GM23338 (cell line): ENCODE measurements at places on chromosomes 13 and 19.

DNA sequence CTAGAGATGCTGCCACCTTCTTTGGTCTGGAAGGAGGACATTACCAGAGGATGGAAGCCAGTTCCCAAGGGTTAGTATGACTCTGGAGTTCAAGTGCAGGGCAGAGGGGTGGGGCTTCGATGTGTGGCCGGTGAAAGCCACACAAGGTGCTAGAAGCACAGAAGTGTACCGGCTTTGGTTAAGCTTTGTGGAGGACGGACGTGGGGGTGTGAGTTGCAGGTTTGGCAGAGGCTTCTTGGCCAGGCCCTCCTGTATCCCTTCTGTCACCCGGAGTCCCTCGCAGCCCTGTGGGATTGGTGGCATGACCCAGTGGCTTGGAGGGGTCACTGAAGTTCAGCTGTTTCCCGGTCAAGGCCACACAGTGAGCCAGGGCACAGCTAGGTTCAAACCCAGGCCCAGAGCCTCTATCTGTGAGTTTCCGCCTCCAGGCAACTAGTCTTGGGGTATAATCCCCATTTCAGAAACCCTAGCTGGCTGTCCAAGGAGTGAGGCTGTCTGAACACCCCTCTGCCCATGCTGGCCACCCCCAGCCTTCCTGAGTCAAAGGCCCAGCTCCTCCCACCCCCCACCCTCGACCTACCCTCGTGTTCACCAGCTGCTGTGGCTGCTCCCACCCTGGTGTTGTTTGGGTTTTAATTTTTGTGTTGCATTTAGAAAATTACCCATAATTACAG is 4.6 kb upstream of the SSBP4 start:
- peak; percentile 45 for DNase-seq

GRCh38 chr19:11400798-11401197 is 16.7 kb upstream of the EPOR start:
- DNase-seq, result no peak

DNA sequence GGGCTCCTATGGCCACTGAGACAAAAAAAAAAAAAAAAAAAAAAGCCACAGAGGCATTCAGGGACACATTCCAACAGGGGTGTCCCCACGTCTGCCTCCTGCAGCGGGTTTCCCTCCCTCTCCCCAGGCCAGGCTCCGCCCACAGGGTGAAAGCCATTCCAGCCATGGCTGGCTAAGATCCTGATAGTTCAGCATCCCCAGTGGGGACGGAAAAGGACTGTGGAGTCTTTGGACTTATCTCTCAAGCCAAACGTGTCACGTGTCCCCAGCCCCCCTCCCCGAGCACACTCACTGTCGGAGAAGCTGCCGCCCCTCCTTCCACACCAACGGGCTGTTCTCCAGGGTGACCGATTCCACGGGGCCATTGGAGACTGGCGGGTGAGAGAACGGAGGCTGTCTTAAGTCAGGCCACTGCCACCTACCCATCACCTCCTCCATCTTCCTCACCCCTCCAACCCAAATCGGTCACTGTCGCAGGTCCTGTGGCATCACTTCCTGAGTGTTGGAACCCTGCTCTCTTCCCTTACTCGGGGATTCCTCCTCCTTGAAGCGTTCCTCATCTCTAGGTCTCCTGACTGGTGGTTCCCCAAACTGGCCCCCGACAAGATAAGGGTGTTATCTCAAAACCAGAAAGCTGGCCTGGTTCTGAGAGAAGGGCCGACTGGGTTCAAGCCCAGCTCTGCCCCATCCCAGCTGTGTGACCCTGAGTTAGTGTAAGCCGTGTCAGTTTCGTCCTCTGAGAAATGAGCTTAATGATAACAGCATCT is 9.1 kb upstream of the FKRP start:
- no peak for DNase-seq

- no peak for DNase-seq
Observed at GRCh38 chr13:111011899-111012298, 97.0 kb upstream of the ANKRD10 start.

DNA sequence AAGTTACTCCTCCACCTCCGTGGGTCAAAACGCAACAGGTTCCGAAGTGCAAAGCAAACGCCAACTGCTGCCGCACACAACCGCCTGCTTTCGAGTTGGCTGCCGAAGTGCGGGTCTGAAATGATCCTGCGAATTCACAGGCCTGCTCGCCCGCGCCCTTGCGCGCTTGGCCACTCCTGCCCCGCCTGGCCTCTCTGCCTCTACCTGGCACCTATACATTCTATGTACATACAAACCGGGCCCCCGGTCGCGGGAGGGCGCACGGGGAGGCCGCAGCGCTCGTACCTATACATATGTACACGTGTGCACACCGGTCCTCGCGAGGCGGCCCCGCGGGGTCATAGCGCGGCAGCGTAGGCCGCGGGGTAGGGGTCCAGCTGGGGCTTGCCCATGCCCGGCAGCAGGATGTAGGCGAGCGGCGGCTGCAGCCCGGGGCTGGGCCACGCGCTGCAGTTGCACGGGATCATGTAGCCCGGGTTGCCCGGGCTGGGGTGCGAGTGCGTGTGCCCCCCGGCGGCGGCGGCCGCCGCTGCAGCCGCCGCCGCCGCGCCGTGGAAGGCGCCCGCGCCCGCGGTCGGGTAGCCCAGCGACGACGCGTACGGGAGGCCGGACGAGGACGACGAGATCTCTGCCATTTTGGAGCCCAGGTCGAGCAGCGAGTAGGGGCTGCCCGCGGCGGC is 1.3 kb downstream of the SOX21 start:
- peak; percentile 62 for DNase-seq

DNA sequence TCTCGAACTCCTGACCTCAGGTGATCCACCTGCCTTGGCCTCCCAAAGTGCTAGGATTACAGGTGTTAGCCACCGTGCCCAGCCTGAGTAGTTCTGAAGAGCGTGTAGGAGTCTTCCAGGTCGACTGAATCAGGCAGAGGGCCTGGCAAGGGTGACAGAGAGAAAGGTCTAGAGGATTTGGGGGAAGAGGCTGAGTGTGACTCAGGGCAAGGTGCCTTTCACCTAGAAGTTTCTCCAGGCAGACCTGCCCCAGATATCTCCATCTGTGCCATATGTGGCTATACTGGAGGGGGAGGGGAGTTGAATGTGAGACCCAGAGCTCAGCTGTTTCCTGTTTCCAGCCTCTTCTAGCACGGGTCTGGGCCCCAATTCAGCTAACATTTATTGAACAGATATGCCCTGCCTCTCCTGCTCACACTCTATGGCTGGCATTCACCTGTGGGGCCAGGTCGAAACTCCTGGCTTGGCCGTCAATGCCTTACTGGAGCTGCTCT is 1.3 kb downstream of the CCDC159 start:
- DNase-seq, result no peak

DNA sequence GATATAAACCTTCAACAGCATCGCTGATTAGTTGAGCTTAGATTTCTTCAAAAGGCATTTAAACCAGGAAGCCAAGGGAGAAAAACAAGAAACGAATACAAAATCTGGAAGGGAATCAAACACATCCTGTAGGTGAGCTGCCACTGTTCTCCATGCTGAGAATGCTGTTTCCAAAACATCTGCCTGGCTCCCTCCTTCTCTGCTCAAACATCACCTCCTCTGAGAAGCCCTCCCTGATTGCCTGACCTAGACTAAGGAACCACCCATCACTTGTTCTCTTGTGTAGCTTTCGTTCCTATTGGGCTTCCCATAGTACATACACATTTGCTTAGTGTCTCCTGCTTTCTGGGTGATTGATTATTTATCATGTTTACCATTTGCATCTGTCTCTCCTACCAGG is 152.7 kb downstream of the CACNA1A start:
- no peak for DNase-seq

DNA sequence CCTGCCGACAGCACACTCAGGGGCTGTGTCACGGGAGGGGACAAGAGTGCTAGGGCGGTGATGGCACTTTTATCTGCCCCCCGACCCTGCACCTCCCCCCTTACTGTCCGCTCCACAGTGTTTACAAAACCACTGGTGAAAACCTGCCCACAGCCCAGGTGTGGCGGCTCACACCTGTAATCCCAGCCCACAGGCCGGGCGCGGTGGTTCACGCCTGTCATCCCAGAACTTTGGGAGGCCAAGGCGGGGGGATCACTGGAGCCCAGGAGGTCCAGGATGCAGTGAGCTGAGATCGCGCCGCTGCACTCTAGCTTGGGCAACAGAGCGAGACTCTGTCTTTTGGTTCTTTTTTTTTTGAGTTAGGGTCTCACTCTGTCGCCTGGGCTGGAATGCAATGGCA is 11.8 kb downstream of the LINGO3 start:
- DNase-seq, result no peak

- DNase-seq, result peak; percentile 94
Observed at GRCh38 chr19:37905946-37906868, at the start of gene WDR87. Gene WDR87, minus strand, starts transcription at chr19:37906594. Its CDS starts 8,355 bp downstream, at chr19:37898239.

DNA sequence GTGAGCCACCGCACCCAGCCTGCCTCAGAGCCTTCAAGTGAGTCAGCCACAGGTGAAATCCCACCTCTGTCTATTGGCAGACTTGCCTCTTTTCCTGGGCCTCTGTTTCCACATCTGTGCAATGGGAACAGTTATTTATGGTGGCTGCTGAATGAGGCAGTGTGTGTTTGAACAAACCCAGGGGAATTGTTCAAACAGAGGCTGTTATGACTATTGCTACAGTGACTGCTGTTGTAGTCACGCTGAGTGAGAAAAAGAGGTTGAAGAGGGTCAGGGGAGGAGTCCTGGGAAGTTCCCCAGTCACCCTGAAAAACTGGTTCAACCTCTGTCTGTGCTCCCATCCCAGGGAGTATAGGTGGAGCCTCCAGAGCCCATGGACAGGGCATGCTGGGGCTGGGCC is at the start of gene CEACAM19:
Gene CEACAM19 (plus strand): TSS at position 83 of the 400 bp plus-strand sequence. CDS start 450 bp downstream, outside the sequence.
- no peak for DNase-seq

GRCh38 chr19:51103926-51104341 is 4.3 kb downstream of the CTU1 start:
- peak; percentile 31 for DNase-seq

- DNase-seq, result no peak
Observed at GRCh38 chr13:25867038-25867437, 184.8 kb downstream of the SHISA2 start.

DNA sequence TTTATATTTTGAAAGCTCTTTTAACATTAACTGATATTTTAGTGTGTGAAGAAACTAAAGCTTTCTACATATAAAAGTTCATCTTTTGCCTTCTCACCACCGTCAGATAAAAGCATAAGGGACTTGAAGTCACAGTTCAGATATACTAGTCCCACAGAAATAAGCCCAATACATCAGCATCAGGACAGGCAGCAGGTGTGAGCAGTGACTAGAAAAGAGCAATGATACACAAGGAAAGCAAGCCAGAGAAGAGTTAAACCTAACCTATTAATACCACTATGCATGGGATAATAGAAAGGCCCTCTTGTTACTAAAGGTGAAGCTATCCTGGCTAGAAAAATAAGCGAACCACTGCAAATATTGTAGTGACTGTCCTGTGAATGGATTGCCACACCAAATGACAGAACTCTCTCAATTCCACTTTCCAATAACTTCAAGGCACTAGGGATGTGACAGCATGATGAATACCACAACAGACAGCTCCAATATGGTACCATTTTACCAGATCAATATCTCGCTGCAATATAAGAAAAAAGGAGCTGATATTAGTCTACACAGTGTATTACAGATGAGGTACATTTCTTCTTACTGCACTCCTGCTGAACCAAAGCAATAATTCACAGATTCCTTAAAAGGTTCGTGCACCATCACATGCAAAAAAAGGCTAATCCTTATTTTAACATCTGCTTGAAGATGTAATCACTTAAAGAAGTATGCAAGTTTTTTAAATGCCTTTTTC is 114.1 kb downstream of the DACH1 start:
- DNase-seq, result no peak

DNA sequence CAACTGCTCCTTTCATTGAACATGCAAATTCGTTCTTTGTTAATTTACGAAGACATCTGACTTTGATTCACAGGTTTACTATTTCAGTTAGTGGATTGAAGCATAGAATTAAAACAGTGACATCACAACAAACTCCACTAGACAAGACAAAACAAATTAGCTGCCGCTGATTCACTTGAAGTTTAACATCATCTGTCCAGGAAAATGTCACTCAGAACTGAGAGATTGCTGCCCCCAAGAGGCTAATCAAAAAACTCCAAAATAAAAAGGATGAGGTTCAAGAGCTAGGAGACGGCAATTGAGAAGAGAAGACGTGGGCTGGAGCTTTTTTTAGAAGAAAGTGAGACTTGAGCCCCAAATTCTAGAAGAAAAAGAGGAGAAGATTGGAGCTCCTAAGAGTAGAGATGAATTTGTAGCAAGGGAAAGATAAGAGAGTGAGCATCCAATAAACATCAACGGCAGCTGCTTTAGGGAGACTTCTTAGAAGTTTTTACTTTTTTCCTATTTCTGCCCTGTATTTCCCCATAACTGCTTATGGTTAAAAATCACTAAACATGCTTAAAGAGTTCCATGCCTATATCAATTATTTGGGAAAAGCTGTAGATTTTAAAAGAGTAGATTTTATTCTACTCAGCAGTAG is 40.8 kb upstream of the TPP2 start:
- peak; percentile 74 for DNase-seq

DNA sequence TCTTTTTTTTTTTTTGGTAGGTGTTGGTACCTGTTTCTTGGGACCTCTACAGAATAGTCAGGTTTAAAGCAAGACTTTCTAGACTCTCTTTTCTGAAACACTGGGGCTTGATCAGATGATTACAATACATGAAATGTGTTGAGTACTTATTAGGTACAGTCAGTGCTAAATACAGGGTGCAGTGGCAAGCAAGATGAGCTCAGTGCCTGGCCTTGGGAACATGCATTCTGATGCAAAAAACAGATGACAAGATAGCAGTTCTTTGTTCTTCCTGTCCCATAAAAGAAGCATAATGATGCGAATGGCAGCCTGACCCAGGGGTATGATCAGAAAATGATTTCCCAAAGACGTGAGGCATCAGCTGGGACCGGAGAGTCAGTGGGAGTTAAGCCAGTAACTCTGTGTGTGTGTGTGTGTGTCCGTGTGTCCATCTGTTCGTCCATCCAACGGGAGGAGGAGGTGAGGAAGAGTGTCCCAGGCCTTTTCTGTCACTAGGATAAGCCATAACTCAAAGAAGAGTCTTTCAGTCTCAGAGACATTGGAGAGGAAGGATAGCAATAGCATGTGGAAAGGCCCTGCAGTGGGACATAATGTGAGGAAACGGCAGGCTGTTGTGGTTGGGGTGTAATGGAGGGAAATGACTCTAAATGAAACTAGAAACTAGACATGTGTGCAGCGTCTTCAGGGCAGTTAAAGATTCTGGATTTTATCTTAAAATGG is 32.2 kb downstream of the SLAIN1 start:
- no peak for DNase-seq

DNA sequence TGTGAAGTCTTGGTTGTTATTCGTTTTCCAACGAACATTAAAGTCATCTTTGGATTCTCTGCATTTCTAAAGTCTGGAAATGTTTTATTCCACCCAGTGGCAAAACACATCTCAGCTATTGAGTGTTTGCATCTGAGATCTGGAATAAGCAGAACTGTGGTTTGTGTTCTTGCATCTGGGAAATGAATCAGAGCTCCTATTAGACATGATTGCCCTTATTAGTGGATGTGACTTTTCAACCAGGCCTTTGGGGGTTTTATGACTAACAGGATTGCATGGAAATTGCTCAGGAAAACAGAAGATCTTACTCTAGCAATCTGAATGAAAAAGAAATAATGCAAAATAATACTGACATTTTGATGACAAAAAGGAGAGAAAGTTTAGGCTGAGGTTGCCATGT is 488.8 kb downstream of the IRS2 start:
- DNase-seq, result no peak

GRCh38 chr13:106100171-106100919 is 435.1 kb downstream of the EFNB2 start:
- DNase-seq, result peak; percentile 86
